Left ventricle myocardium inferior (tissue), 1 donor: ENCODE measurements at places on chromosomes 7 and 10. TPM values are rescaled to one million over a fixed set of nuclear protein-coding genes. Genes with fewer than 3 reads are reported as not detected.

- no peak overlapping the region for H3K27ac ChIP-seq
- peaks cover 57% of the 10 kb centered on the region for H3K27me3 ChIP-seq
- H3K4me1 ChIP-seq, result no peaks in the 10 kb centered on the region
Measured at GRCh38 chr7:26598867-26599266, 265.5 kb downstream of the SKAP2 start.

GRCh38 chr7:30524545-30524944, 19.9 kb upstream of the GGCT start:
- H3K4me3 ChIP-seq, result no peak overlapping the region
- H3K27ac ChIP-seq, result no peak overlapping the region
- no peaks in the 10 kb centered on the region for H3K27me3 ChIP-seq
- no peak for DNase-seq
- H3K4me1 ChIP-seq, result peaks cover 14% of the 10 kb centered on the region

DNA sequence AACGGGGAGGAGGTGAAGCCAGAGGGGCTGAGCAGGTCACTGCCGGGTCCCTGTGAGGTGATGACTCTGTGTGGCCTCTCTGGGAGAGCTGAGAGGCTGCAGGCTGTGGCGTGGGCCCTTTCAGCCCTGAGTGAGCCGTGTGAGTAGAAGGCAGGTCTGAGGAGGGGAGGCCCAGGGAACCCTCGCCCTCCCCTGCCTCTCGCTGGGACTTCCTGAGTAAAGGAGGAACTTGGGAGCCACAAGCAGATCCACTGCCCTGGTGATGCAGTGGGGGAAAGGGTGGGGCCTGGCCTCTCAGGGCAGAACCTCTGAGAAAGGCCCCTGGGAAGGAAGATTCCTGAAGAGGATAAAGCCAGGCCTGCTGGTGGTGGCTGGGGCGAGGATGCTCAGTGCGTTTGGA, 22.8 kb downstream of the EEPD1 start:
- no peaks in the 10 kb centered on the region for H3K36me3 ChIP-seq
- peak; percentile 44 for DNase-seq
- H3K4me3 ChIP-seq, result no peak overlapping the region
- no peaks in the 10 kb centered on the region for H3K27me3 ChIP-seq

DNA sequence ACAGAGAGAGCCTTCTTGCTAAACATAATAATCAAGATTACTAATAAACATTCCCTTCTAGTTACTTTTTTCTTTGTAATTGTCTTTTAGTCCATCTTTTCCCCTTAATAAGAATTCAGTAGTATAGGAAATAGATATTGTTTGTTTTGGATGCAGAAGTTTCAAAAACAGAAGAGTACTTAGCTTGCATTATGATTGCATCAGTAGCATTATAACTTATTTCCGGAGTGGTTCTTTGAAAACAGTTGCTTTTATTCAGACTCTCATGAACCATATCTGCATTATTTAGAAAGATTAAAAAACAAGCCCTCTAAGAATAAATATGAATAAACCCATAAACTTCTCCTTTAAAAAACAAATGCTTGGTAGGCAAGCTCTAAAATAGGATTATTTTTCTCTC, 34.0 kb upstream of the DKK1 start:
- no peak for DNase-seq
- H3K27me3 ChIP-seq, result no peaks in the 10 kb centered on the region
- H3K36me3 ChIP-seq, result peaks cover 12% of the 10 kb centered on the region
- H3K4me1 ChIP-seq, result peaks cover 13% of the 10 kb centered on the region
- H3K27ac ChIP-seq, result no peak overlapping the region

DNA sequence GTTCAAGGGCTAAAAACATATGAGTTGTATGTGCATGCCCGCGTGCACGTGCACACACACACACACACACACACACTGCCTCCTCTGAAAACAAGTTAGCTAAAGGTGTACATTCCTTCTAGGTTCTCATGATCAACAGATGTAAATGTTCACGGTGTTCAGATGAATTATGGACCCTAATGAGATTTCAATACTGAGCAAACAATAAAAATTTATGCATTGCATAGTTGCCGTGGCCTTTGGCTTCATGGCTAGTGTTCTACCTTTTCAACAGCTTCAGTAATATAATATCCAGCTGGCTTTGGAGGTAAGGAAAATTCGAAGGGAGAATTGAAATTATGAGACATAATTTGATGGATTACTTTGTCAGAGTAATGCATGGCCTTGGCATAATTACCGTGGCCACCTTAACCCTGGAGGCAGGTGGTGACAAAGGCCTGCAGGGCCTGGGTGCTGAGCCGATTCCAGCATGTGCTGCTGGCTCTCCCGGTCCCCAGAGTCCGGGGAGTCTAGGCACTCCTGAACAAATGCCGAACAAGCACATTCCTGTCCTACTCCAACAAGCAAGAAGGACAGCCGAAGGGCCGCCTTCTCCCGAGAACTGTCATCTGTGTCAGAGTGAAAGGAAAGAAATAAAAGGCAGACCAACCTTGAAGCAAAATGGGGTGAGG, 166.6 kb upstream of the TCF7L2 start:
- H3K27ac ChIP-seq, result peak overlapping the region; percentile 63
- DNase-seq, result peak; percentile 24
- no peaks in the 10 kb centered on the region for H3K36me3 ChIP-seq
- no peaks in the 10 kb centered on the region for H3K4me1 ChIP-seq

- H3K4me1 ChIP-seq, result peaks cover 12% of the 10 kb centered on the region
- H3K27me3 ChIP-seq, result no peaks in the 10 kb centered on the region
- H3K36me3 ChIP-seq, result no peaks in the 10 kb centered on the region
- no peak overlapping the region for H3K4me3 ChIP-seq
Measured at GRCh38 chr10:14060320-14061070, 270.2 kb downstream of the FRMD4A start.

- H3K36me3 ChIP-seq, result no peaks in the 10 kb centered on the region
- no peak overlapping the region for H3K4me3 ChIP-seq
- peak overlapping the region; percentile 70 for H3K27ac ChIP-seq
- peaks cover 4% of the 10 kb centered on the region for H3K4me1 ChIP-seq
Measured at GRCh38 chr7:158318511-158318913, 269.1 kb downstream of the PTPRN2 start.

DNA sequence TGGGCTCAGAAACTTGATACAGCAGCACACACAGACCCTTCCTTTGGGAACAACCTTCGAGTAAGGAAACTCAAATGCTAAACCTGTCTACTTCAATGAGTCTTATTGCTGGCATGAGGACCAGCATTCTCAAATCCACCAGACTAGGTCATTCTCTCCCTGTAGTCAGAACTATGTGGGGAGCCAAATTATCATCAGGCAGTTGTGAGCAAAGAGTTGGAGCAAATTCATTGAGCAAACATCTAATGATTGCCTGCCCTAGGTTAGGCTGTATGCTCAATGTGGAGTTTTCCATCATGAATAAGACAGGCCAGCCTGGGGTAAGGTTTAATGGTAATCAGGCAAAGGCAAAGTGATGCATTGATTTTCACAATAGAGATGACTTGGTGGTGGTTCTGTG, 3.6 kb downstream of the EPDR1 start:
- DNase-seq, result no peak
- H3K4me3 ChIP-seq, result no peak overlapping the region
- H3K27ac ChIP-seq, result no peak overlapping the region
- H3K36me3 ChIP-seq, result no peaks in the 10 kb centered on the region
- peaks cover 34% of the 10 kb centered on the region for H3K4me1 ChIP-seq

DNA sequence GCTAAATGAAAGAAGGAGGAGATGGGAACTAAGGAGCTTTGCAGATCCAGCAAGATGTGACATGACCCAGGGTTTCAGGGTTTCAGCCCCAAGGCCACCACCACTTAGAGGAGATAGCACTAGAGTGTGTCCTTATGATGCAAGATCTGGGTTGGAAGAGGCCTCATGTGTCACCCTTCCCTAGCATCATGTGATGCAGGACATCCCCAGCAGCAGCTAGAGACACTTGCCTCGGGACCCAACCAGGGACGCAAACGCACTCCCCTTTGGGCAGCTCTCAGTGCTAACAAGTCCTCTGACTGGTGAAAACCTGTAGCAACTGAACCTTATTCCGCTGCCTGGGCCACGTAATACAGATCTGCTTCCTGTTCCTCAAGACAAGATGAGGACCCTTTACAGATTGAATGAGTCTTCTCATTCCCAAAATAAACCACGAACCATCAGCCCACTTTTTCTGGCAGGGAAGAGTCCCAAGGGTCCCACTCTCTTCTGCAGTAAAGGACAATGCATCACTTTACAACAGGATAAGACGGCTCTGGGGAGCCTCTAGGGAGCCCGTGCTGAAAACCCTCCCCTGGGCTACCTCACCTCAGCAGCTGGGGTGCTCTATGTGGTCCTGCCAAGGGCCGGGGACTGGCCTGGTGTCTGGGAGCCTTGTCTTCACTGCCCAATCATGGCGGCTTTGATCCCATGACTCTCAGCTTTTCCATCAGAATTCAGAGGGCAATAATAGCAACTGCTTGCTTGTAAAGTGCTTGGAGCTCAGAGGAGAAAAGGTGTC, 44.8 kb upstream of the GDF10 start:
- no peaks in the 10 kb centered on the region for H3K36me3 ChIP-seq
- DNase-seq, result no peak
- no peak overlapping the region for H3K27ac ChIP-seq
- peaks cover 20% of the 10 kb centered on the region for H3K27me3 ChIP-seq
- no peak overlapping the region for H3K4me3 ChIP-seq

DNA sequence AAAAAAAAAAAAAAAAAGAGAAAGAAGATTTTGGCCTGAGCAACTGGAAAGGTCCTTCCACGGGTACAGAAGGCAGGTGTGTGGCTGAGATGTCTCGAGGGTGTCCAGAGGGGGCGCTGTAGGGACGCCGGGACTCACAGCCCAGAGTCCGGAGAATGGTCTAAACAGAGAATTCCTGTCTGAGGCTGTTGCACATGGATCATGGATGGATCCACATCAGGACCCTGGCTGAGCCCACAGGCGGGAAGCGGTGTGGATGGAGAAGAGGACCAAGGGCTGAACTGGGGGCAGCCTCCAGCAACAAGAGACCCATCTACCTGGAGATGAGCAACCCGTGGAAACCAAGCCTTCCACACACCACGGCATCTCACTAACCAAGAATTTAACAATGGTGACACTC, 55.0 kb downstream of the PKD1L1 start:
- peaks cover 11% of the 10 kb centered on the region for H3K4me1 ChIP-seq
- DNase-seq, result no peak
- H3K27me3 ChIP-seq, result no peaks in the 10 kb centered on the region
- H3K27ac ChIP-seq, result no peak overlapping the region

Gene TSPAN13
- 13.7 TPM for total RNA-seq

DNA sequence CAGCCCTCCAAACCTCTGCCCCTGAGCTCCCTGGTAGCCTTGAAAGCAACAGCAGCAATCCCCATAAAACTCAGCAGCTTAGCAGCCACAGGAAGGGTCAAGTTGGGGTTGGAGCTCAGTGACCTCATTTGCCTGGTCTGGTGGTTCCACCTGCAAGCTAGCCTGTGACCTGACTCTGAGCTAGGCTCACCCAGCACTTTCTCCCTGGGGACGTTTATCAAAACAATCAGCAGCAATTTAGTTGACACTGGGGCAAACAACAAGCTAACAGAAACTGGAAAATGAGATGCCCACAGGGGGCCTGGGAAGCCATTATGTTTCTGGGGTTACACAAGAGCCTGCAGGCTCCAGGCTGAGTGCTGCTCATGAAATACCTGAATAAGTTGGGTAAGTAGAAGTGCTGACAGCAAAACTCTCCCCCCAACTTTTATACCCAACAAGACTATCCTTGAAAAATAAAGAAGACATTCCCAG, 22.4 kb upstream of the CRYGN start:
- H3K4me3 ChIP-seq, result no peak overlapping the region
- no peak overlapping the region for H3K27ac ChIP-seq
- peaks cover 33% of the 10 kb centered on the region for H3K36me3 ChIP-seq
- no peak for DNase-seq

Gene KCND2
- total RNA-seq, result not detected

Gene PPP1R3A
- 133 TPM for total RNA-seq

DNA sequence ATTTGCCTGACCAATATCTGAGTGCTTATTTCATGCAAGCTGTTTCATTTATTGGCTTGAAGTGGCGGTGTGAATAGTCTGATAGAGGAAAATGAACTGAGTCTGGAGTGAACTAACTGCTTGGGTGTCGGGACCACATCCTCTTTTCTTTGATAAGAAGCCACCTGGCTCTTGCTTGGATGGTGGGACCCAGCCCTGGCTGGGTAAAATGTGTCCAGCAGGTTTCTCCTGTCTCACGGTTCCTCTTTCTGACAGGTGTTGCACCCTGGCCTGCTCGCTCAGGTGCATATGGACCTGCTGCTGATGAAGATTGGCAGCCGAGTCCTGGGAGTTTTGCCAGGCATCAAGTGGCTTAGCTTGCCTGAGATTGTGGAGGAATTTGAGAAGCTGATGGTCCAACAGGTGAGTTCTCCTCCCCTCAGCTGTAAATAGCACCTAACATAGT, 1.6 kb downstream of the ADCK2 start:
- peak overlapping the region; percentile 86 for H3K27ac ChIP-seq
- H3K4me1 ChIP-seq, result peaks cover 38% of the 10 kb centered on the region
- H3K27me3 ChIP-seq, result no peaks in the 10 kb centered on the region
- H3K36me3 ChIP-seq, result peaks cover 8% of the 10 kb centered on the region
- DNase-seq, result no peak
- H3K4me3 ChIP-seq, result no peak overlapping the region

DNA sequence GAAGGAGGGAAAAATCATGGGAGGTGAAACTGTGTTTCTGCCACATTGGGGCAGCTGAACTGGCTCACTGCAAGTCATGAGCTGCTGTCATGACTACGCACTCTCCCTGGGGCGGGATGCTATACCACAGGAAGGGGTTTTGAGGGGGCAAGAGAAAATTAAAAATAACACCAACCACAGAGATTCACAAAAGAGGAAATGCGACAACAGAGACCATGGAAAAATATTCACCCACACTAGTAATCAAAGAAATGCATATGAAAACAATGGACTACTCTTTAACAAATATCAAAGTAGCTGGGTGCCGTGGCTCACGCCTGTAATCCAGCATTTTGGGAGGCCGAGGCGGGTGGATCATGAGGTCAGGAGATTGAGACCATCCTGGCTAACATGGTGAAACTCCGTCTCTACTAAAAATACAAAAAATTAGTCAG, 65.2 kb upstream of the TM9SF3 start:
- H3K4me3 ChIP-seq, result no peak overlapping the region
- peaks cover 6% of the 10 kb centered on the region for H3K27me3 ChIP-seq
- DNase-seq, result no peak
- H3K4me1 ChIP-seq, result no peaks in the 10 kb centered on the region
- no peak overlapping the region for H3K27ac ChIP-seq

Gene EIF3A
- total RNA-seq, result 103 TPM

Gene CPA2
- total RNA-seq, result not detected

Gene CTTNBP2
- 1.2 TPM for total RNA-seq

Gene NMT2
- 12.4 TPM for total RNA-seq

Gene OR9A2
- total RNA-seq, result not detected

GRCh38 chr10:2898509-2898860, 168.9 kb upstream of the PFKP start:
- H3K27ac ChIP-seq, result no peak overlapping the region
- DNase-seq, result no peak
- no peaks in the 10 kb centered on the region for H3K36me3 ChIP-seq
- no peak overlapping the region for H3K4me3 ChIP-seq
- peaks cover 44% of the 10 kb centered on the region for H3K27me3 ChIP-seq
